ENCODE measurements at places on chromosomes 3 and 15.

DNA sequence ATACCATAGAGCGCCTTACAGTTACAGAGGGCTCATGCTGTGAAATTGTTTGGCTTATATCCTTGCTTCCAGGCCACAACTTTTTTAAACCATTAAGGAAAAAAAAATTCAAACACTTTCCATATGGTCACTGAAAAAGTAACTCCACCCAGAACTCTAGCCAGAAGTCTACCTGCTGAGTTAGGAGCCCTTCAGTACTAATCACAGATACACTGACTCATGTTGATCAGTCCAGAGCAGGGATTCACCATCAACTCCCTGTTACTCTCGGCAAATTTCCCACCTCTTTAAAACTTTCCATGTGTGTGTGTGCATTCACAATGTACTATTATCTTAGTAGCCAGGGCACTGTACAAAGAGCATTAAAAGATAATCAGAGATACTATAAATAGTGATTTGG is 372.8 kb downstream of the MAGI1 start:
- DNase-seq, result no peak

DNA sequence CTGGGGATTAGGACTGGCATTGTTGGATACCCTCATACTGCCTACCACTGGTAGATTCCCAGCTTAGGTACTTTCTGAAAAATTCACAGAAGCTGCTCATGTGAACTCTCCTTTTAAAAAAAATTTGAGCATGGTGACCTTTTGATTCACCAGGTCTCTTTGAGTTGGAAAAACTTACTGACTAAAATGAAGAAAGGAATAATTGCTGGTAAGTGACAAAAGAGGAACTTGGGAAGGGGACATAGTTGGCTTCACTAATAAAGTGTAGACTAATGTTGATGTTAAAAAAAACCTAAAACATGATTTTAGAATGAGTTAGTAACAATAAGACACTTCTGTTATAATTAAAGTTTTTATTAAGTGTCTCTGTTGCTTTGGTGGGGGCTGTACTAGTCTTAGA is 8.6 kb downstream of the VPS8 start:
- no peak for DNase-seq

DNA sequence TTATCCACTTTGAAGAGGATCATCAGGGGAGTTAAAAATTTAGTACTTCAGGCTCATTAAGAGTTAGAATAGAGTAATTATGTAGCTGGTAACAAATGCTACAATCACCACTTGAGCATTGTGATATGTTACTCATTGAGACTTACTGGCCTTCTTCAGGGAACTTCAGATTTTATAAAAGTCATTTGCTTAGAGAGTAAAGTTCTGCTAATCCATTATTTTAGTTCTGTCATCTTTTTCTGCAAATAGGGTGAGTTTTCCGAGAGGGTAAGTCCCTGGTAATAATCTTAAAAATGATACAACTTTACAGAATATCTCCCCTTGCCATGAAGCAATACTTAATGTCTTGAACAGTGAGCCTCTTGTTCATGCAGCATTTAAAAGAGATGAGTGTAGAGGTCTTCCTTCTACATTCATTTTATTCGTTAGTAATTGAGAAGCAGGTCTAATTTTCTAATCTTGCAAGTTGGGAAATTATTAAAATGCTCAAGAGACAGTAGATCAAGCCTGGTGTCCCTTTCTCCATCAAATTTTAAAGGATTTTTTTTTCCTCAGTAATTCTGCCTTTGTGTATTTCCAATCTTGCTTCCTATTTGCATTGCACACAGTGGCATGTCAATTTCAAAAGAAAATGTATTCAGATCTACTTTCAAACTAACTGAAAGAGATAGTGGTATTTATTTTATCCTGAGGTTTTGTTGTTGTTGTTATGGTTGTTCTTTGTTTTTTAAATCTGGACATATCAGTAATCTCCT is 52.6 kb downstream of the MBNL1 start:
- no peak for DNase-seq

- DNase-seq, result no peak
Measured at GRCh38 chr15:85314633-85315032, 65.8 kb upstream of the AKAP13 start.

DNA sequence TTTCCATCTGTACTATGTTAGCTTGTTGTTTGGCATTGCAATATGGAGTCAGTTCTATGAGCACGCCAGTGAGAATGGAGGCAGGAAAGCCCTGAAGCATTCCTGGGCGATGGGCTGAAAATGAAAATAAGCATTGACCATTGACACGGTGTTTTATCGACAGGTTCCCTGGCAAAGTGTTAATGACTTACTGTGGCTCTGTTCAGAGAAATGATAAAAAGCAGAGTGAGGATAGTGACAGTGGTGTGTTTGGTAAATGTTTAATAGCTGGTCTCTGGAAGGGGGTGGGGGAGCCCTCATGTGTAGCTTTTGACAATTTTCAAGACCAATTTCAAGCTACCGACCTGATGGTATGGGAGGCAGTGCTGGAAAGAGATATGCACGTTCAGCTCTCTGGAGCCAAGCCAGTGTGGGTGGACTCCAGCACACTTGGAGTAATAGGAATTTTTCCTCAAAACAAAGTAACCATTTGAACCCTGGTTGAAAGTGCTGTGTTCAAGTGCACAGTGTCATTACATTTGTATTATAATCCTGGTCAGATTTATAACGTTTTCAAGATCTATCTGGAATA is 341.7 kb upstream of the ROBO2 start:
- no peak for DNase-seq

DNA sequence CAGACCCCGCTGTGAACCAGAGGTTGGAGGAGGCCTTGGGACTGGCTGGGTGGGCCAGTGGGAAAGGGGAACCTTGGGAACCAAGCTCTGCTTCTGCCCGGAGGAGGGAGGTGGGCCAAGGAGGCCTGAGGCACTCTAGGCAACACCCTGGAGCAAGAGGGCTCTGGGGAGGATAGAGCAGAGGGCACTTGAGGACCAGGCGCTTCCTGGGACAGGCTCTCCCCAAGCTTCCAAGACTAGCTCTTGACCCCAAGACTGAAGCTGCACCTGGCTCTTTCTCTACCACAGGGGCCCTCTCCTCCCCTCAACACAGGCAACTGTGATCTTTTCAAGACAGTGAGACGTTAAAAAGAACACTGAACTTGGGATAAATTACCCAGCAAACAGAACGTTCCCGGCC is 20.3 kb downstream of the TKT start:
- no peak for DNase-seq

DNA sequence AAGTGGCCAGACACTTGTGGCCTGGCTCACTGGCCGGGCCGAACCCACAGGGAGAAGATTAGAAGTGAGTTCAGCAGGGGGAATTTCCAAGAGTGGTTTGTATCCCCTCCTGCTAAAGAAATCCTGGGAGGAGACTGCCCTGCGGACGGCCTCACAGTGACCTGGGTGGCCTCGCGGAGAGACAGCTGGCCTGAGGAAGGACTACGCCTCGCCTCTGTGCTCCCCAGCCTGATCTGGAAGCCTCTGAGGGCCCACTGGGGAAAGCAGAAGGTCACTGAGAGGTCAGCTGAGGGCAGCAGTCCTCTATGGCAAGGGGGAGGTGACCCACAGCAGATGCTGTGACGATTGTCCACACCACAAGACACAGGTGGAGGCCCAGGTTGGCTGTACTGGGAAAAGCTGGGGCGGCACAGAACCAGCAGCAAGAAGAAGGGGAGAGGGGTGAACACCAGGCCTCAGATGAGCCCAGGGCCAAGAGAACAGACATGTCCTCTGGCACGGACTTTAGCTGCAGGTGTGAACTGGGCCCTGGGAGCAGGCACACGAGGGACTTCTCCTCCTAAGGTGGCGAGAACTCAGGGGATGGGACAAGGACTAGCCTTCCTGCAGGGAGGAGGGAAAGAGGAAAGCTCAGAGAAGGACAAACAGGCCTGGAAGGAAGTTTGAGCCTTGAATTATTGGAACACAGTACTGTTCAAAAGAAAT is 37.2 kb upstream of the DLG1 start:
- no peak for DNase-seq

DNA sequence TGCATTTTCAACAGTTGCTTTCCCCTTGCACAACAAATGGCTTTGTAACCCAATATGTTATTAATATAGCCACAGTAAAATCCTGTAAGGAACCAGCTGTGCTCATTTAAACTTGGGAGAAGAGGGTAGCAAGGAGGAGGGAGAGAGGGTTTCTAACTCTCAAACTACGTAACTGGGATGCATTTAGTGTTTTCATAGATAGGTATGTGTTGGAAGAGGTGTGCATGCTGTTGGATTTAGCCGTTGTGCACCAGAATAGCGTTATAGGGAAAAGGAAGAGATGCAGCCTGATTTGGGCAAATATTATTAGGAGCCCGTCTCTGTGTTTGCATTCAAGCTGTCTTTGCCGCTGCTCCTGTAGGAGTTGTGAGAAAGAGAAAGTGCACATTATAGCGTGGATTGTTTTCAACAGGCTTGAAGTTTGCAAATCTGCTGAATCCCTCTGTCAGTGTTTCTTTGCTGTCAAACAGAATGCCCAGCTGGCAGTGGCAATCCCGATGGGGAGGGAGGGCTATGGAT is 39.4 kb downstream of the ARPP21 start:
- DNase-seq, result no peak

DNA sequence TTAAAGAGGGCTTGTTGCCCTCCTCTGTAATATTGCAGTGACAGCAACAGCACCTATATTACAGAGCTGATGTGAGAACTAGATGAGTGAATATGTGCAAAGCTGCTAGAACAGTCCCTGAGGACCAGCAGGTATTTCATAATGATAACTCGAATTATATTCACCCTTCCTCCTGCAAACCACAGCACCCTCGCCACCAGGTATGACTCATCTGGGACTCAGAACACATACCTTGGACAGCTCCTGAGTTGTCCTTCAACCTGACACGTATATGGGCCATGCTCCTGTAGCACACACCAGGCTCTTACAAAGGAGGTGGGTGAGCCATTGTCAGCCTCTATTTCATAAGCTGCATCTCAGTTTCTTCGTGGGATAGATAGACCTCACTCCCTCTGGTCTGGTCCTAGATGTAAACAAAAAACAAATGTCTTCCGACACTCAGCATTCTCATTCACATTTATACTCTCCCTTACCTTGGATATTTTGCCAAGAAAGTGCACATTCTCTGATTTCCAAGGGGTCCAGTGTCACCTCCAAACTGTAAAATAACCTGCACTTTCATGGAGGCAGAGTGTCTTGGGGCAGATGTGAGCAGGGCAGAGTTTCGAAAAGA is 124.5 kb downstream of the TLE3 start:
- no peak for DNase-seq

DNA sequence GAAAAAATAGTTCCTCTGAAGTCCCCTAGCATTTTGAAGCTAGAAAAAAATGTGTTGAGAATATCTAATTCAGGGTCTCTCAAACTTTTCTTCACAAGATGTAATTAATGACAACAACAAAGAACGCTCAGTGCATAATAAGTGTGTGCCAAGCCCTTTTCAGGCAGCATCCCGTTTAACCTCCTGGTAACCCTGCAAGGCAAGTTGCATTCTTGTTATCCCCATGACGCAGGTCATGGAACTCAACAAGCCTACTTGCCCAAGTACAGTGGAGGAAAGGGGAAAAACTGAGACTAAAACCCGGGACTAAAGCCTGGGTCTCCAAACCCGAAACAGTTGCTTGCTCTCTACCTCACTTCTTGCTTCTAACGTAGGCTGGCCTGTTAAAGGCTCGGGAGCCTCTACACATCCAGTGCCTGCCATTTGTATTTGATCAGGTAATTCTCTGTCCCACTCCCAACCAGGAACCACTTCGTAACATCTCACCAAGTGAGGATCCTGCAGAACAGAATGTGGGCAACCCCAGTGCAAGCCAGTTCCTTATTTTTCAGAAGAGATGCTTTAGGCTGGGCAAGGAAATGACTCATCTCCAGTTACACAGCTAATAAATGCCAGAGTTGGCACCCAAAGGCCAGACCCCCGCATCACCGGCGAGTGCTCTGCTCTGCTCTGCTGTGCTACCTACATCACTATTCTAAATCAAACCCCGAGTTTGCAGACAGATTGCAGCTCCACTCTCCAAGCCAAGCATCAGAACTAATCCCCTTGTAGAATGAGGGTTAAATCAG is 28.3 kb downstream of the LMCD1 start:
- DNase-seq, result no peak

- no peak for DNase-seq
Measured at GRCh38 chr3:135752851-135753250, 212.7 kb upstream of the PPP2R3A start.

DNA sequence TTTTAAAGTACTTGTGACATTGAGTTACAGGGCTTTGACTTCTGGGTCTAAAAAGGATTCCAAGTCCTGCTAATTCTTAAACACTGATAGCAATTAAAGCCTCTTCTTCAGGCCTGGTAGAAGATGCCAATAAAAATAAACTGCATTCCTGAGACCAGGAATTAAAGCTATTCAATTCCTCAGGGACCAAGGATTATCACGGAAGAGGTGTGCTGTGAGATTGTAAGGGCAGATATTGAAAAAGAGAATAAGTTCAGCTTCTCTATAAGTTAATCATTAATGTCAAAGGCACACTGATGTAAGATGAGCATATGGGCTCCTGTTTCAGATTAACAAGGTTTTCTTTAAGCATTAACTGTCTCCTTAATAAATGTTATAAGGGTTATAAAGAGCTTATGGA is 611.3 kb downstream of the SI start:
- no peak for DNase-seq

DNA sequence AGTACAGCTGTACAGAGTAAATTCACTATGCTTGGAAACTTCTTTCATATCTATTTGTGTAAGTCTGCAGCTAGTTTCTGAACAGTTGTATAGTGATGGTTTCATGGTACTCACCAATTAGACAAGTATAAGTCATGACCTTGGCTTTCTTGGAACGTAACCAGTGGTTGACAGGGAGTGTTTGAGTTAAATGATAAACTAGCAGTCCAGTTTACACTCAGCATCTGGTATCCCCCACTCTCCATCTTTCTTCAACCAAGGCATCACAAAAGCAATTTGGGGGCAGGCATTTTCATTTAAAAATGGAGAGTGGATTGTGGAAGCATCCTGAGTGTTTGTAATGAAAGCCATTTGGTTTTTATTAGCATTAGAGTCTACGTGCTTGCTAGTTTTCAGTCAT is 26.0 kb downstream of the MME start:
- no peak for DNase-seq

GRCh38 chr3:88030210-88030609 is 28.6 kb downstream of the CGGBP1 start:
- DNase-seq, result no peak

DNA sequence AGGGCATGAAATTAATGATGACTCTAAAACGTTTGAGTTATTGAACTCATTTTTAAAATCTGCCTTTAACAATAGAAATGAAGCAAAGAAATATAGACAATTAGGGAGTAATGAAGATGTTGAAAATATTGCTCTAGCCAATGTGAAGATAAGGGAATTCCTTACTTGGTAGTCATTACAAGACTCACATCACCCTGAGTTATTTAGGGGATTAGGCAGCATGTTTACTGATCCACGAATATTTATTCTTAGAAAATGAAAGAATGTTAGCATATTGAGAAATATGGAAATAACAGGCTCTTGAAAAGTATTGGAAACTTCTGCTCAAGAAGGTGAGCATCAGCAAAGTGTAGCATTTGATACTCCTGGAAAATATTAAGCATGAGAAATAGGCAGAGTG is 398.1 kb upstream of the ARPP21 start:
- DNase-seq, result no peak

- peak; percentile 40 for DNase-seq
Measured at GRCh38 chr15:68431792-68432401, at the start of gene ITGA11. Gene ITGA11 (minus strand): TSS chr15:68432163. CDS start chr15:68432066, 97 bp downstream.

Data from activated CD8-positive, alpha-beta memory T cell treated with anti-CD3 and anti-CD28 coated beads, Interleukin-2, amount 50 U/mL, for 48 hours (primary cell).